ENCODE measurements at places on chromosomes 13 and 19.

DNA sequence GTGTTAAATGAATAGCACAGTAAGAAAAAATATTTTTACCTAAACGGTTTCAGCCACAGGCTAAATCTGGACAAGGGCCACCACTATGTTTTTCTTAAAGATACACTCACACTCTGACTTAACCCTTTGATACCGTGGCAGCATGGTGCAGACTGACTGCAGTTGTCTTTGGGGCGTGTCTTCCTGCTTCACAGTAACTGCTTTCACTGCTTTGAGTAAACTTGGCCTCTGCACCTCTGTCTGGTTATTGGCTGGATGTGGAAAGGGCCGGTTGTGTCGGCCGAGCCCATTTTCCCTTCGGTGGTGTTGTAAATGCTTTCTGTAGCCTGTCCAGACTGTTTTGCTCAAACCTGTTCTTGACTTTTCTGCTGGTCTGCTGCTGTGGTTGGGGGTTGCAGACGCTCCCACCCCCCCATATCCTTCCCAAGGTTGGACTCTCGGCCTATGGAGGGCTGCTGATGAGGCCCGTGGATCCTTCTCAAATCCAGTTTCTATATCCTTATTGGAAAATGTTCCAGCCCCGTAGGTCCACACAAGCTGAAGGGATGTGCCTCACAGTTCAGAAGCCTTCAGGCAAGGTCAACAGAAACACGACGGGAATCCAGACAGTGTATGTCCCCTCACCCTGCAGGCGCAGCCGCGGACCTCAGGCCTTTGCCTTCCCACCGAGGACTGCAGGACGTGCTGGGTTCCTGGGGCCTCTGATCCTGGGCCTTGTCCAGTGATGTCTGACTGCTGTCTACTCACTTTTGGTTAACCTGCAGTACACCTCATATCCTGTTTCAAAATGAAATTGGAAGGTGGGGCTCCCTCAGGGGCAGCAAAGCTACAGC, 90.2 kb upstream of the RNF113B start:
- no peak for DNase-seq

DNA sequence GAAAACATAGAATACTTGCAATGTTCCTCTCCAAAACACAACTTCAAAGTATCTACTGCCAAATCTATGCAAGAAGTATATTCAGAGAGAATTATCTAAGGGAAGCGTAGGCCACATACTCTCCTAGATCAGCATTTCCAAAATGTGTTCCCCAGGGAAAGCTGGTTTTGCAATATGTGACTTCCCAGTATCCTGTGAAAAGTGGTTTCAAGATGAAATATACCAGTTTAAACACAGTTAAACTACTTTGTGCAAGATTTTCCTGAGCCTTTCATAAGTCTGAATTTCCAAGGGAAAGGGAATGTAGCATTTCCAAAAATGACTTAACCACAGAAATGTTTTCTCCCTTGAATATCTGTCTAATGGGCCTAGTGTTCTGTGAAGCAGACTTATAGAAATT, 7.6 kb downstream of the STARD13 start:
- DNase-seq: no peak

GRCh38 chr19:2507109-2507508, 31.2 kb downstream of the GADD45B start:
- DNase-seq: no peak

- no peak for DNase-seq
Measured at GRCh38 chr13:107580741-107581412, 634.5 kb downstream of the LIG4 start.

GRCh38 chr19:36150586-36150985, 1.7 kb downstream of the COX7A1 start:
- no peak for DNase-seq

DNA sequence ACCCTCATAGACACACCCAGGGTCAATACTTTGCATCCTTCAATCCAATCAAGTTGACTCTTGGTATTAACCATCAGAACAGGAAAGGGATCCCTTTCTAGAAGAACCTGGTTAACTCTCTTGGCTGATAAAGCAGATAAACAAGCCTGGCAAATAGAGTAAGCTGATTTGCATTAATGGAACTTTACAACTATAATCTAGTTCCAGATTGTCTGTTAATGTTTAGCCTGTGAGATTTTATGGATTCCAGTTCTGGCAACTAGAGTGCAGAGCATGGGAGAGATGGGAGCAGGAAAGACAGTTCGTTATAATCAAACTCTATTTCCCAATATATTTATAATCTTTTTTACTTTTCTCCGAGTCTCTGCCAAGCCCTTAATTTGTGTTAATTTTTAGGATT, 272.6 kb upstream of the KLHL1 start:
- DNase-seq: no peak

GRCh38 chr13:109782823-109783431, 3.5 kb downstream of the IRS2 start:
- DNase-seq: peak; percentile 86

- DNase-seq: no peak
Measured at GRCh38 chr13:39976481-39976880, 321.0 kb downstream of the COG6 start.
